ENCODE measurements at places on chromosomes 2 and 18.

DNA sequence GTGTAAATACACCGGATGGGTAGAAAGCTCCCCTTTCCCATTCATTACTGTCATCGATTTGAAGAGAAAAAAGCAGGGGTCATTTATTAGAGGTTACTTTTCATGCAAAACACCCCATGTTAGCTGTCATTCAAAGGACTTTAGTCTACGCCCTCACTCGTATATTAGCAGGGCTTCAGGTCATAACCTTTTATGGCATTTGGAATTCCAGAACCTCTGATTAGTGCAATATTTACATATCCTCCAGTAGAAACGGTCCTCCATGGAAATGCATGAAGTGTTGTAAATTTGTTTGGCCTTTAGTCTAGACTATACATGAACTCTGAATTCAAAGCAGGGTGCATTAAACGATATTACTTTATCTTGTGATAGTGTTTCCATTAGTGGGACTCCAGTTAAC lies 180.5 kb downstream of the ZNF516 start:
- DNase-seq = no peak

DNA sequence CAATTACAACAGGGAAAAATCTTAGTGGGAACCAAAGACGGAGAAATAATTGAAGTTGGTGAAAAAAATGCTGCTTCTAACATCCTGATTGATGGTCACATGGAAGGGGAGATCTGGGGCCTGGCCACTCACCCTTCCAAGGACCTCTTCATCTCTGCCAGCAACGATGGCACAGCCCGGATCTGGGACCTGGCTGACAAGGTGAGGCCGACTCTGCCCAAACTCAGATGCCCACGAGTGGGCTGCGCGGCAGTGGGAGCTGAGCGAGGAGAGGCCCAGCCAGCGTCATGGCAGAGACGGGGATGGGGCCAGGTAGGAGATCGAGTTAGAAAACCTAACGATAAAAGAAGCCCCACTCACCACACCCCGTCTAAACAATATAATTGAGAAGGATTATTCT lies 87.7 kb downstream of the RTN4 start:
- no peak for DNase-seq

- no peak for DNase-seq
These were observed 33.1 kb downstream of the ARL4C start for GRCh38 chr2:234463626-234464290.

GRCh38 chr2:67616749-67617148 lies 219.6 kb downstream of the ETAA1 start:
- DNase-seq = no peak

DNA sequence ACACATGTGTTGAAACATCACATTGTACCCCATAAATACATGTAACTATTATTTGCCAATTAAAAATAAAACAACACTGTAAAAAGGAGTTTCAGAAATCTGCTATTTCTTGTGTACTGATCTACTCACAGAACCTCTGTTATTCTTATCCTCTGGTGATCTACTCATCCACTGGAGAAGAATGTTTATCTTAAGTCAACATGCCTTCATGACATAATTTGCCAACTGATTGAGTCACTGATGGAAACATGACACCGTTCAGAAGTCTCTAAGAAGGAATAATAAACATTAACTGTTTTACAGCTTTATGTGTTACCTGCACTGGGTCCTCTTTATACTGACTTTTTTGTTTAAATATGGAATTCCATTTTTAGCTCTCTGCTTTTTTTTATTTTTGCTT lies 555.2 kb downstream of the DCDC2C start:
- DNase-seq = no peak

DNA sequence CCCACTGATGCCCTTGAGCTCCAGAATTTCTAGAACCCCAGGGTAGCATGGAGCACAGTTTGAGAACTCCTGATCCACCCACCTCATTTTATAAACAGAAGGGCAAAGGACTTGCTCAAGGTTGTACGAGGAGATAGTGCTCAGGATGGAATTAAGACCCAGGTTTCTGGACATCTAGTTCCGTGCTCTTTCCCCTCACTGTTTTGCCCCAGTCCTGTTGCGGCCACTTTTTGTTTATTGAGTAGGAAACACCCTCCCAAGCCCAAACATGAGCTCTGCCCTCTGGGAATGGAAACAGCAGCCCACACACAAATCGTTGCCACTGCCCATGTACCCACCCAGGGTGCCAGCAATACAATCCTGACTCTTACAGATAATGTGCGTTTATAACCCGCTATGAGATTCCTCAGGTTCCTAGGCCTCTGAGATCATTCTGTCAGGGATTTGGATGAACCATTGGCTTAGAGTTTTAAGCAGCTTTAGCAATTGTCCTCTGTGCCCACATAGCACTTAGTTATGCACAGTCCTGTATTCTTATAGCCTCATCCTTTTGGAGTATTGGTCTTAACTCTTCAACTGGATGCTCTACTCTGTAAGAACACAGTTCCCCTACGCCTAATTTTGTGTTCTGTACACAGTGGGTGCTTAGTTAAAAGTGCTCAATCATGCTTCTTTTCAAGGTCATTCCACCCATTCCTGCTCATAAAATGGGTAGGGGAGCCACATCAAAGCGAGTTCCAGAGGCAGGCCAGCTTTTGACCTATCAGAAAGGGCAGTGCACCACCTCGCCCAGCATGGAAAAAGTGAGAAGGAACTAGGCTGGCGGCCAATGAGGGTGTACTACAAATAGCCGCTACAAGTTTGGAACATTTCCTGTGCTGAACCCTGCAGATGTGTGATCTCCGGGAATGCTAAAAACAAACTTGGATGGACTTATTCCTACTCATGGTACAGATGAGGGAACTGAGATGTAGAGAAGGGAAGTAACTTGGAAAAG lies 60.3 kb upstream of the IGFBP2 start:
- no peak for DNase-seq

- DNase-seq = no peak
These were observed 360.6 kb downstream of the CYRIA start for GRCh38 chr2:16304876-16305590.

DNA sequence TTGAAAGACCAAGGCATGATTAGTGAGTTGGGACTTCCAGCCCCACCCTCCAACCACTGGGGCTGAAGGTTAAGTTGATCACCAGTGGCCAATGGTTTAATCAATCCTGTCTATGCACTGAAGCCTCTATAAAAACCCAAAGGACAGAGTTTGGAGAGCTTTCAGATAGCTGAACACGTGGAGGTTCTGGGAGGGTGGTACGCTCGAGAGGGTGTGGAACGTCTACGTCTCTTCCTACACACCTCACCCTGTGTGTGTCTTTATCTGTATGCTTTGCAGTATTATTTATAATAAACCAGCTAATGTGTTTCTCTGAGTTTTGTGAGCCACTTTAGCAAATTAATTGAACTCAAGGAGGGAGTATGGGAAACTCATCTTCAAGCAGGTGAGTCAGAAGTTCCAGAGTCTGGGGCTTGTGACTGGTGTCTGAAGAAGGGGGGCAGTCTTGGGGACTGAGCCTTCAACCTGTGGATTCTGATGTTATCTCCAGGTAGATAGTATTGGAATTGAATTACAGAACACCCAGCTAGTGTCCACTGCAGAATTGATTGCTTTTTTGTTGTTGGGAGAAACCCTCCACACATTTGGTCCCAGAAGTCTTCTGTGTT lies 20.3 kb downstream of the ACTR3 start:
- no peak for DNase-seq

GRCh38 chr2:96089356-96090195 lies 26.8 kb downstream of the ADRA2B start:
- DNase-seq = no peak

DNA sequence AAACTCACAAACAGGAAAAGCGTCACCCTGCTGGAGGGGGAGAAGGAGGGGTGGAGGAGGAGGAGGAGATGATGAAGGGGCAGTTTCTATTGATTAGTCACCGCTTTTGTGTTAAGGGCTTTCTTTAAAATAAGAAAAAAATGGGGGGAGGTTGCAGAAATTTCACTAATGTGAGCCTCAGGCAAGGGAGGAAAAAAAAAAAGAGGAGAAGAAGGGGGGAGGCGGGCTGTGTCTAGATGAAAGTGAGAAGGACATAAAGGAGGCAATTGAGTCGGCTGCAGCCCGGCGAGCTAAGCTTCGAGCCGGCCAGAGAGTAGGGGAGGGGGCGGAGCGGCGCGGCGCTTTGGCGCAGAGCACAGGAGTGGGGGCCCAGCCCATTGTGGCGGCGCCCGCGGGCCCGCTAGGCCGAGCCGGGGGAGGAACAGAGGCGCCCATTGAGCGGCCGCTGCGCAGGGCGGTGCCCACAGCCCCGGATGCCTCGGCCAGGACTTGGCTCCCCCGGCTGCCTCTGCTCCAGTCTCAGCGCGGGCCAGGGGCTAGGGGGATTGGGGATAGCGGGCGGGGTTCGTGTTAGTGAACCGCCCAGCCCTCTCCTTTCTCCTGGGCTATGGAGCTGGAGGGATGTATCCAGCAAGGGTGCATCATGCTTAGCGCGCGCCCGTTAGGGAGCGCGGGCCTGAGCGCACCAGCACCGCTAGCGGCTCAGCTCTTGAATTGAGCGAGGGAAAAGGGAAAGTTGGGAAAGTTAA lies 7.9 kb downstream of the PAX3 start:
- no peak for DNase-seq

DNA sequence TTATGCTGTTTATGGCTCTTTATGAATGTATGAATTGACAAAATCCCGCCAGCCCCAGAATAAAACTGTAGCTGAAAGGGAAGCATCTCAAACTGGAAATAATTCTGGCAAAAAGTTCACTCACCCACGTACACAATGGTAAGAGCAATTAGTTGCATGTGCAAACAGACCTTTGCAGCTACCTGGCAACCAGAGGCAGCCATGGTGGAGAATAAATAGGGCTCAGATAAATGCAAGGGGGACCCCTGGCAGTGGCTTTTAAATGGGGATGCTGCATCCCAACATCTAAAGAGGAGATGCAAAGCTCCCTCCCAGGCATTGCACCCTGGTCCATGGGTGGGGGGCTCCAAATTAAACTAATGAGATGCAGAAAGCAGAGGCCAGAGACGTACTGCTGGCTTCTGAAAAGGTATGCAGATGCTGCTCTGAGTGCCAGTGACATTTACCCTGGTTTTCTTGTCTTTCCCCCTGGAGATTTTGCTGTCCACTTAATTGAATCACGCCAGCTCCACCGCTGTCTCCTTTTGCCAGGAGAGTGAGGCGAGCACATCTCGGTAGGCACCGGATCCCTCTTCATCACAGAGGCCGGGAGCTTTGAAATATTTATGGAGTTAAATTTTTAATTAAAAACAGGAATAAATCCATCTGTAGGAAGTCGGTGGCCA lies 126.6 kb upstream of the NRP2 start:
- DNase-seq = no peak

GRCh38 chr2:26471766-26472706 lies 5.9 kb downstream of the OTOF start:
- DNase-seq = no peak

GRCh38 chr18:54828986-54829385 lies 709 bp downstream of the RAB27B start:
- DNase-seq = no peak

DNA sequence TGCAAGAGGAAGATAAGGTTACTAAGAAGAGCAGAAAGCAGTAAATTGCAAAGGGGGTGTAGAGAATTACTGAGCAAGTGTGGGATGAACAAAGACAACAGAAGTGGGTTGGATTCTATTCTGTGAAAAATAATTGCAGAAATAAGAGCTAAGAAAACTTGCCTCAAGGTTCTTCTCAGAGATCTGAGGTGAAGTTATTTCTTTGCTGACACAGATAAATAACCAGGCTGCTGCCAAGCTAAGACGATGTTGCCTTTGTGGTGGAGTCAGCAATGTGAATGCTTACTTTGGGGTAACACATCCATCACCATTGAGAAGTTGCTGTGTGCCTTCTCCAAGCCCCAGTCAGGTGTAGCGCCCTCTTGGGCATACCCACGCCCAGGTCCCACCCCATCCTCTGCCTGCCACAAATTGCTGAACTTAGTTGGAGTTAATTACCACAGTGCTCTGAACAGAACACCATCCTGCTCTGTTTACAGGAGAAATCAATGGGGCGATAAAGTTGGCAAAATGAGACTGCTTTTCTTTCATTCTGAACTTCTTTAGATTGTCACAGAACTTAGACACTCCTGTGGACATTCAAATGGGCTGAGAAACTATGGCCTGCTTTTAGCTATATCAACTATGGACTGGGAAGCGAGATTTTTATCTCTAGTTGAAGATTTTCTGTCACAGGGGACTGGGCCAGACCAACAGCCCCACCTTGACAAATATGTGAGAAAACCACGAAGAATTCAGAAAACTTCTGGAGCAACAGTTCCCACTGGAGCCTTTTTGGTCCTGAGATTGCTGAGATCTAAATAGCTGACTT lies 283.6 kb downstream of the TMX3 start:
- no peak for DNase-seq

DNA sequence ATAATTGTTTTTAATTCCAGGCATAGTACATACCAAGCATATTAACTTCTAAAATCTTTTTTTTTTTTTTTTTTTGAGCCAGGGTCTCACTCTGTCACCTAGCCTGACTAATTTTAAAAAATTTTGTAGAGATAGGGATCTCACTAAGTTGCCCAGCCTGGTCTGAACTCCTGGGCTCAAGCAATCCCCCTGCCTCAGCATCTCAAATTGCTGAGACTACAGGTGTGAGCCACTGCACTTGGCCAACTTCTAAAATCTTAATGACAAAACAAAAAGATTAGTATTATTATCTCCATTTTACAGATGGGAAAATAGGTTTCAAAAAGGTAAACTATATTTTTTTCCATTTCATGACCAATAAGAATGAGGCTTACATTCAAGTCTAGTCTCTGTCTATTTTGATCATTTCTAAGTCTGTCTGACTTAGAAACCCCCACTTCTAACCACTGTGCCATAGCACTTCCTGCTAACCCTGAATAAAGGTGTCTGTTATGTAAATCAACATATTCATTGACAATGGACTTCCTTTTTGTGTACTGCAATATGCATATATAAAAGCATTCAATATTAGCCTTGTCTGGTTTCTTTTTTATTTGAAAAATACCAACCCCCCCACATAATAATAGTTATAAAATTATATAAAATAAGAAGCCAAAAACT lies 28.7 kb upstream of the ZEB2 start:
- no peak for DNase-seq

GRCh38 chr2:234691968-234692955 lies 195.4 kb upstream of the ARL4C start:
- DNase-seq = no peak

- no peak for DNase-seq
These were observed 5.6 kb upstream of the LAMA3 start for GRCh38 chr18:23683671-23684070.

GRCh38 chr2:179096090-179096489 lies 46.2 kb upstream of the CCDC141 start:
- DNase-seq = no peak

GRCh38 chr2:170159060-170159459 lies 18.9 kb upstream of the MYO3B start:
- DNase-seq = no peak

GRCh38 chr2:56333812-56334485 lies 150.2 kb downstream of the CCDC85A start:
- no peak for DNase-seq

DNA sequence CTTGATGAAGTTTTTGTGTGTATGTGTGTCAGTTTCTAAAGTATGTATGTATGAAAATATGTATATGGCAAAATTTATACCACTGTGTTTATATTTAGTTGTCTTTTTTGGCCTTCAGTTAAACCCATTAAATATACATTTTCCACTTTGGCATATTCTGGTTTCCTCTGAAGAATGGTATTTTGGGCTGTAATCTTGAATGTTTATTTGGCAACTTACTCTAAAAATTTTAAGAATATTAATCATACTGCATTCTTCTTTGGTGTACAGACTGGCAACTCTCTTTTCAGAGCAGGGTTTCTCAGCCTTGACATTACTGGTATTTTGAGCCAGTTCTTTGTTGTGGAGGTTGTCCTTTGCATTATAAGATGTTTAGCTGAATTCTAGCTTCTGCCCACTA lies 27.9 kb upstream of the CCBE1 start:
- no peak for DNase-seq

GRCh38 chr2:47595687-47596086 lies 187.3 kb upstream of the MSH6 start:
- no peak for DNase-seq

GRCh38 chr2:151766437-151767153 lies 32.3 kb upstream of the NEB start:
- DNase-seq = no peak
